ENCODE measurements at places on chromosomes 11 and 22.

GRCh38 chr22:48780597-48781277 lies 1046.9 kb downstream of the BRD1 start:
- no peak for DNase-seq

DNA sequence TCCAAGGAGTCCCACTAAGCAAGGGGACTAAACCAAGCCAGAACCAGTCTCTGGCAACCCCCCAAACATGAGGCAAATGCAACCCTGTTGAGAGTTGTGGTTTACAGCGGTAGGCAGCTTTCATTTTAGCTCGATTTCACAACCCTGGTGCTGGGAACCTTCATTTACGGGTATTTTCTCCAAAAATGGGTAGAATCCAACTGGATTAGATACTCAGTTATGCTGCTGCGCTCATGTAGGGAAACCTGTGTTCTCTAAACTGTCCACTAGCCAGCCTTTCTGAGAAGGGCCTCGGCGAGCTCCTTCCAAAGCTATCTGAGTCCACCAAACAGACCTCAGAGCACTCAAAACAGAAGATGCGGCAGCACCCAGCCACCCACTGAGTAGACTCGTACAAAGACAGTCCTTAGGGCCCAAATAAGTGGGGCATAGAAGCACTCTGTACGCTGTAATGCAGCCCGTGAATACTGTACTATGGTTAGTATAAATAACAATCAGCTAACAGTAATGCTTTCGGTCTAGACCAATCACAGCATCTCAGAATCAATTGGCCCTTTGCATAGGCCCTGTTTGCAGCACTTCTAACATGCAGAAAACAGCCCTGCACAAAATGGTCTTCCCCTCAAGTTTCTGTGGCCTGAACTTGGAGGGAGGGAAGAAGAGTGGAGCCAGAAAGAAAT lies 104.7 kb downstream of the ETS1 start:
- DNase-seq: no peak

- DNase-seq: no peak
These were observed 351.0 kb upstream of the B3GAT1 start for GRCh38 chr11:134763030-134763388.

DNA sequence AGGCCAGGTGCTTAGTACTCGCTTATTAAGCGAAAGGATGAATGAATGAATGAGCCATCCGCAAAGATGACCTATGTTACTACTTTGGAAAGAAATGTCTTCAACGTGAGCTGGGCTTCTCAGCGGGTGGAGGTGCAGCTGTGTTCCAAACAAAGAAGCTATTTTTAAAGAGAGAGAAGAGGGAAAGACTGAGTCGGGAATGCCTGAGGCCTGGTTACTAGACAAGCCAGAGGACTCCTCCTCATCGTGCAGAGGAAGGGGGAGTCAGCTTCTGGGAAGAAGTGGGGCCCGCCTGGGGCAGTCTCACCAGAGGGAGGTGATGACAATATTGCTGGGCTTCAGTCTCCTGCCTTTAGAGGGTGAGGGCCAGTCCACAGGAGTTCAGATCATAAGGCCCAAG lies 30.4 kb upstream of the CD5 start:
- no peak for DNase-seq

DNA sequence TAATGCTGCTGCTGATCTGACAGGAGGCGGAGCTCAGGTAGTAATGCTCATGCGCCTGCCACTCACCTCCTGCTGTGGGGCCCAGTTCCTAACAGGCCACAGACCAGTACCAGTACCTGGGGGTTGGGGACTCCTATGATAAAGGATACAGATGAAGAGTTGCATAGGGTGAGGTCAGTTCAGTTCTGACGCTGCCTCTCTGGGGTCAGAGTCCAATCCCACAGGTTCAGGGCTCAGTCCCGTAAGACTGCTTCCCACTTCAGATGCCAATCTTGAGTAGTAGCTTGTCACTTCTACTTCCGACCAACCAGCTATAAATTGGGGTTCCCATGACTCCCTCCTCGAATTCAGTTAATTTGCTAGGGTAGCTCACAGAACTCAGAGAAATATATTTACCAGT lies 8.6 kb downstream of the ASRGL1 start:
- no peak for DNase-seq

DNA sequence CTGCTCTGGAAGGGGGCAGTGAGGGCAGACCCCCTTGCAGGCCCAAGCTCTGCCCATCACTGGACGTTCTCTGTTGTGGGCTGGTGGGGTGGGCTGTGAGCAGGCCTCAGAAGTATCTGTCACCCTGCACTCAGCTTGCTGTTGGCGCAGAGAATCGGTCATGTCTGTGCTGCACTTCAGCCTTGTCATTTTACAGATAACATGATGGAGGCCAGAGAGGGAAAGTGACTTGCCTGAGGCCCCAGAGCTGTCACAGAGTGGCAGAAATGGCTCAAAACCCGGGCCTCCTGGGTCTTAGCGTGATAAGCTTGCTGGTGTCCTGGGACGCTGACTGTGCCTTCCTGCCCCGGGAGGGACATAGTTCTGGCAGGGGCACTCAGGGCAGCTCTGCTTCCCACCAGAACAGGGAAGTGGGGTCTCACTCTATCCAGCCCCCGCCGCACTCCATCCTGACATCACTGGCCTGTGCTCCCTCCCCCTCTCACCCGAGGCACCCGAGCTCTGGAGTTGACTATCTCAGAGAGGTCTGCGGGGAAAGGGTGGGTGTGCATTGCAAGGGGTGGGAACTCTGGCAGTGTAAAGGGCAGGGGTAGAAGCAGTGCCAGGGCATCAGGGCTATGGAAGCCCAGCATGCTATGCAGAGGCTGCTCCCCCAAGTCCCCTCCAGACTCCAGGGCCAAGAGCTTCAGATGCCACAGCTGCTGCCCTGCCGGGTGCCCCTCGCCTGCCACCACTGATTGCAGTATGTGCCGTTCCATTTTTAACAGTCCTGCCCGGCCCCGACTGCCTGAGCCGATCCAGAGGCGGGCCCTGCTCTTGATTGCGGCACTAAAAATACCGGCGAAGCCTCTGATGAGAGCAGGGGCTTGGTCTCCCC lies 50.4 kb upstream of the NECTIN1 start:
- no peak for DNase-seq

DNA sequence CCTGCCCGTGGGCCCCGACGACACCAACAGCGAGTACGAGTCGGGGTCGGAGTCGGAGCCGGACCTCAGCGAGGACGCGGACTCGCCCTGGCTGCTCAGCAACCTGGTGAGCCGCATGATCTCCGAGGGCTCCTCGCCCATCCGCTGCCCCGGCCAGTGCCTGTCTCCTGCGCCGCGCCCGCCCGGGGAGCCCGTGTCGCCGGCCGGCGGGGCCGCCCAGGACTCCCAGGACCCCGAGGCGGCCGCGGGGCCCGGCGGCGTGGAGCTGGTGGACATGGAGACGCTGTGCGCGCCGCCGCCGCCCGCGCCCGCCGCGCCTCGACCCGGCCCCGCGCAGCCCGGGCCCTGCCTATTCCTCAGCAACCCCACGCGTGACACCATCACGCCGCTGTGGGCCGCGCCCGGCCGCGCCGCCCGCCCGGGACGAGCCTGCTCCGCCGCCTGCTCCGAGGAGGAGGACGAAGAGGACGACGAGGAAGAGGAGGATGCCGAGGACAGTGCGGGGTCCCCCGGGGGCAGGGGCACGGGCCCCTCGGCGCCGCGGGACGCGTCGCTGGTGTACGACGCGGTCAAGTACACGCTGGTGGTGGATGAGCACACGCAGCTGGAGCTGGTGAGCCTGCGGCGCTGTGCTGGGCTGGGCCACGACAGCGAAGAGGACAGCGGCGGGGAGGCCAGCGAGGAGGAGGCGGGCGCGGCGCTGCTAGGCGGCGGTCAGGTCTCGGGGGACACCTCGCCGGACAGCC lies 3.8 kb downstream of the MAPK8IP2 start:
- no peak for DNase-seq
